ENCODE measurements at places on chromosomes 16 and 17.
A peak's percentile ranks its signal among the peaks of the same experiment; 100 is the strongest.

- DNase-seq: no peak
Measured at GRCh38 chr17:32161029-32161428, 18.7 kb downstream of the RHOT1 start.

DNA sequence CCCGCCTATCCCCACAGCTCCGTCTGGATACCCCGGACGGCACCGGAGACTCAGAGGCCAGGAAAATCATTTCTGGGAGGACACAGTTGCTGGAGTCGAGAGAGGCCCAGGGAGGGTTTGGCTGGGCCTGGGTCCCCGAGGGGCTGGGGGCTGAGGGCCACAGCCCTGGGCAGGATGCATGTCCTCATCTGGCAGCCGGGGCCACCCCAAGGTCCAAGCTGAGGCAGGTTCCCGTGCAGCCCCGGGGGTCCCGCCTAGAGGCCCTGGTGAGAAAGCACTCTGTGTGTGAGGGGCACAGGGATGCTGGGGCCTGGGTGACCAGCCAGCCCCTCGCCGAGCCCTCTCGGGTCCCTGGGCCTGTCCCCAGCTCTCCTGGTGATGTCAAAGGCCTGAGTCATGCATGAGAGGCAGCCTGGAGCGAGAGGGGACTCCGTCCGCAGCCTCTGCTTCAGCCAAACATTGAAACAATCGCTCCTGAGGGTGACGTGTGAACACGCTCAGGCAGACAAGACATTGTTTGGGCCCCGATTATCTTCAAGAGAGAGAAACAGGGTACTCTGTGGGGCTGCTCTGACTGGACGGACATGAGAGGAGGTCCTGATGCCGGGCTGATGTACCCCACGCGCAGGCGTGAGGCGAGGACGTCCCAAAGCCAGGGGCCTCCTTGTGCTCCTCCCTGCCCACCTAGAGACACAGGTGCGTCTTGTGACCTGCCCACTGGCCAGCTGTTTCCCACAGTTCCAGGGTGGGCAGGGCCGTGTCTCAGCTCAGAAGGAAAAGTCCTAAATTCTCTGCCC is 25.8 kb upstream of the C1QTNF8 start:
- no peak for DNase-seq

- DNase-seq: no peak
Measured at GRCh38 chr16:21973945-21974344, 20.8 kb downstream of the UQCRC2 start.

- DNase-seq: peak; percentile 86
Measured at GRCh38 chr16:30351586-30352419, 3.3 kb downstream of the CD2BP2 start.

DNA sequence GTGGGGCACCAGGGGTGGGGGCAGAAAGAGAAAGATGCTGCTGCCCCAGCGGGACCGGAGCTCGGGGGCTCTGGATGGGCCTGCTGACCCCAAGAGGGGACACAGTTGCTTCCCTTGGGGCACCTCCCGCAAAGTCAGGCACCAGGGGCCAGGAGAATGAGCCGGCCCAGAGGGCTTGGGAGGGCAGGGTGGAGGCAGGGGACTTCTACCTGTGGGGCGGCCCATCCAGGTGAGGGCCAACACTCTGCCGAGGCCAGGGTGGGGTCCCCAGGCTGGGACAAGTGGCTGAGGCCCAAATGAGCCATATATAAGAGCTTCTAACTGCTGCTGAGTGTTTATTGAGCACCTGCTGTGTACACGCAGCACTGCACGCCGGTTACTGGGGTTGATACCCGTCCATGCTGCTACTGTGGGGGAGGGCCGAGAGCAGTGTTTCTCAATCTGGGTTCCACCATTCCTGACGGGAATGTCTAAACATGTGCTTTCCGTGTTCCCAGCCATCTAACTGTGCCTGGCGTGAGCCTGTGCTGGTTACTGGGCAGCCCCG is 211.7 kb upstream of the GSE1 start:
- no peak for DNase-seq

- no peak for DNase-seq
Measured at GRCh38 chr17:64630309-64631223, 31.5 kb downstream of the SMURF2 start.

GRCh38 chr17:180381-181244 is 837 bp downstream of the DOC2B start:
- no peak for DNase-seq

GRCh38 chr16:74560912-74561311 is 46.0 kb downstream of the GLG1 start:
- DNase-seq: no peak

Data from midbrain (tissue), 1 donor.